Gastroesophageal sphincter (tissue), 4 donors: ENCODE measurements at places on chromosomes 7 and 10. TPM values are rescaled to one million over a fixed set of nuclear protein-coding genes. Genes with fewer than 3 reads are reported as not detected.

LIPN gene
- not detected for total RNA-seq

TAS2R16 gene
- total RNA-seq, result not detected

TMEM213 gene
- not detected for total RNA-seq

ZNF365 gene
- 1.6 TPM for total RNA-seq

NKX2-3 gene
- not detected for total RNA-seq

SMARCD3 gene
- 34.8 TPM for total RNA-seq

IGF2BP3 gene
- total RNA-seq, result not detected

PPP1R3A gene
- not detected for total RNA-seq

SPDYE6 gene
- not detected for total RNA-seq
